Eye (tissue), 1 donor: ENCODE measurements at places on chromosomes 5 and 9.

DNA sequence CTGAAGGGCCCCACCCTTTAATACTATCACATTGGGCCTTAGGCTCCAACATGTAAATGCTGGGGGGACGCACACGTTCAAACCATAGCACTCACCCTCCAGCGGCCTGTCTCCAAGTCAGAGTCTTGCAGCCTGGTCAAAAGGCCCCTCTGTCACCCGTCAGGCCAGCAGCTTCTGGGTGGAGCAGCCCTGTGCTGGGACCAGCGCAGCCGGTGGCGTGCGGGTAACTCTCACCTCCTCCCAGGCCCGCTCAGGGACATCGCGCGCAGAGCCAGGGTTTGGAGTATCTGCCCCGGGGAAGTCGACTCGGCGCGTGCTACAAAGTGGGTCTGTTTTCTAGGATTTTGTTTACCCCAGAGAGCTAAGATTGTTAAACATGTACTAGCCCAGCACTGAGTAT lies 93.0 kb upstream of the COL5A1 start:
- no peak for DNase-seq

- no peak for DNase-seq
These were observed 246.6 kb upstream of the CCNG1 start for GRCh38 chr5:163190784-163191183.

GRCh38 chr9:36214571-36214970 lies 23.9 kb downstream of the CLTA start:
- no peak for DNase-seq

GRCh38 chr5:129904102-129904666 lies at the start of gene CHSY3:
Gene CHSY3 (plus strand): TSS chr5:129904465.
- DNase-seq, result peak; percentile 93

GRCh38 chr9:124357721-124358361 lies 57.4 kb downstream of the PSMB7 start:
- DNase-seq, result no peak

- DNase-seq, result no peak
These were observed 7.5 kb downstream of the NDFIP1 start for GRCh38 chr5:142115937-142116614.

DNA sequence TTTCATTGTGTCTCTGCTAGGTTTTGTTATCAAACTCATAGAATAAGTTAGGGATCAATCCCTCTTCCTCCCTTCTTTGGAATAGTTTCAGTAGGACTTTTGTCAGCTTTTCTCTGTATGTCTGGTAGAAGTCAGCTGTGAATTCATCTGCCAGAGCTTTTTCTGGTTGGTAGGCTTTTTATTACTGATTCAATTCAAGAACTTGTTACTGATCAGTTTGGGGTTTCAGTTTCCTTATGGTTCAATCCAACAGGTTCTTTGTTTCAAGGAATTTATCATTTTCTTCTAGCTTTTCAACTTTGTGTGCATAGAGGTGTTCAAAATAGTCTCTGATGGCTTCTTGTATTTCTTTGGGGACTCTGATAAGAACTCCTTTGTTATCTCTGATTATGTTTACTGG lies 221.7 kb downstream of the FGF10 start:
- DNase-seq, result no peak

DNA sequence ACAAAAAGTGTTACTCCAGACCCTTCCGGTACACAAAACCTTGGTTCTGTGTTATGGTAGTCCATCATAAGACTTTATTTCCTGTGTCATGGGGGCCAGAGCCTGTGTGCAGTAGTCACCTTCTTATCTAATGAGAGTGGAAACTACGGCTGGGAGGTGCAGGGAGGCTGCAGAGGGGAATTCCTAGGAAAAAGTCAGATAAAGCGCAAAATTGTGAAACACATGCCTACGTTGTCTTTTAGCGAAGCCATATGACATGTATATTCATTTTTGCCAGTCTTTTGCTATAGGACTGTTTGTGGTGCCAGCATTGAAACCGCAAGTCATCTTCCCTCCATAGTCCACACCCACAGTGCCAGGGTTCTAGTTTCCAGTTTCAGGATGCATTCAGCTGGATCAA lies 80.7 kb downstream of the PPARGC1B start:
- DNase-seq, result no peak

GRCh38 chr5:154411338-154411737 lies 34.5 kb upstream of the SAP30L start:
- no peak for DNase-seq

GRCh38 chr9:122125509-122126330 lies 32.6 kb upstream of the TTLL11 start:
- DNase-seq, result peak; percentile 51

GRCh38 chr5:172050080-172050479 lies 43.6 kb upstream of the FBXW11 start:
- no peak for DNase-seq

DNA sequence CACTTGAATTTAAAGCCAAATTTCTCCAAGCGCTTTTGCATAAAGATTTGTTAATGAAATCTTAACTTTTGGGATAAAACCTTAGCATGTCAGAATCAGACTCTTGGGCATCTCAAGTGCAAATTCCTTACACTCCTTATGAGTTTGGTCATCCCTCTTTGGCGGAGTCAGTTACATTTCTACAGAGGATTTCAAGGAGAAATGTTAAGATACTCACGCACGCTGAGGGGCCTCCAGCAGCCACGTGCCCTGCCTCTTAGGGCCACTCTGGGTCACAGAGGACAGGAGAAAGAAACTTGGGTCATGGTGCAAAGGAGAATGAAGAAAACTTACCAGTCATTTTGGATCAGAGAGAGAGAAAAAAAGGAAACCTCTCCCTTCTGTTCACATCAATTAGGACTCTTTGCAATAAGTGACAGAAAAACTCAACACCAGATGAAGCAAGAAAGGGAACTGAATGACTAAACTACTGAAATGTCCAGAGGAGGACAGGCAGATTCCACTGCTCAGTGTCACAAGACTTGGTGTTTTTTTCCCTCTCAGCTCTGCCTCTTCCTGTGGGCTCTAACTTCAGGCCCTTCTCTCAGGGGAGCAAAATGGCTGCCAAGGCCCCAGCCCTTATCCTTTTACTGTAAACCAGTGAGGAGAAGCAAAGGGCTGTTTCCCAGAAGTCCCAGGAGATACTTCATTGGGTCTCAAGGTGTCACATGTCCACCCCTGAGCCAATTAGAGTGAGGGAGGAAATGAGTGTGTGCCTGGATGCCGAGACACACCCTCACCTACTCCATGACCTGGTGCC lies 63.3 kb upstream of the NFIL3 start:
- DNase-seq, result no peak

DNA sequence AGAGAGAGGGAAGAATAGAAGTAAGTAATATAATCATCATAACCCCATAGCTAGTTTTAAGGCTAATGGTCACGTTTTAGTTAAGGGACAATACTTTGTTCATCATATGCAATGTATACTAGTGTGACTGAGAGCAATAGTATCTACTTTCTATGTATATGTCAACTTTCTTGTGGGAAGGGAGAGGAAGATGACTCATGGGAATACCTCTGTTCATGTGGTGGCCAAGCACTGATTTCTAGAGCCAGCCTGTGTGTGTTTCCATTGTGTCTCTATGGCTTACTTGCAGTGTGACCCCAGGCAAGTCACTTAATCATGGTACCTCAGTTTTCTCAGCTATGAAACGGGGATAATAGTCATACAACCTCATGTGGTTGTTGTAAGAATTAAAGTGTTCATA lies 639.6 kb downstream of the CETN3 start:
- DNase-seq, result no peak

DNA sequence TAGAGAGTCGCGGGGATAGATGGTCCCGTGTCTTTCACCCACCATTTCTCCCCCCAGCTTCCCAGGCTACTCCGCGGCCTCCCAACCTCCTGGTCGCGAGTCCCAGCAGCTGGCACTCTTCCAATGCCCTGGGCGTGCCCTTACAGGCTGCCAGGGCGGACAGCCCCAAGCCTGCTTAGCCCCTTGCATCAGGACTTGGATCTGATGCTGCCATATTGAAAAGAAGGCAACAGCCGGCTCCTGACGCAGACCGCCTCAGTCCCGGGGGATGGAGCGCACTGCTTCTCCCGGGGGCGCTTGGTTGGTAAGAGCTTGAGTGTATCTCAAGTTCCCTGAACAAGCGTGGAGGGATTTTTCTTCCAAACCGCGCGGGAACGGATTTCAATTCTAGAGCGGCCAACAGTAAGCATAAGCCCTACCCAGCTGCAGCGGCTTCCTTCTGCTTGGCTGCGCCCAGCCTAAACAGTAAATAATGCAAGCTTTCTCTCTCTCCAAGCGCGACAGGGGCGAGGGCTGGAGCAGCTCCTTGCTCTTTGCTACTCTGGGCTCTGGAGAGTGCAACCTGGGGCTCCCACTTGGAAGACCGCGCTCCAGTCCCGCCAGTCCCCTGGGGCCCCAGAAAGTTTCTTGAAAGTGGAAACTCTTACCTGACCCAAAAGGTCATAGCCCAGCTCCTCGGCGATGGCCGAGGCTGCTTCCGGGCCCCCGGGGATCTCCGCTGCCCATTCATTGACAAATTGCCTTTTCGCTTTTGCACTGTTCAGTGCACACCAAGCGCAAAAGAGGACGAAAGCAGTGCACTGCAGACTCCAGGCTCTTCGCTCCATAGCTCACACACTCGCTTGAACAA lies 607 bp downstream of the PCSK1 start:
- peak; percentile 84 for DNase-seq

DNA sequence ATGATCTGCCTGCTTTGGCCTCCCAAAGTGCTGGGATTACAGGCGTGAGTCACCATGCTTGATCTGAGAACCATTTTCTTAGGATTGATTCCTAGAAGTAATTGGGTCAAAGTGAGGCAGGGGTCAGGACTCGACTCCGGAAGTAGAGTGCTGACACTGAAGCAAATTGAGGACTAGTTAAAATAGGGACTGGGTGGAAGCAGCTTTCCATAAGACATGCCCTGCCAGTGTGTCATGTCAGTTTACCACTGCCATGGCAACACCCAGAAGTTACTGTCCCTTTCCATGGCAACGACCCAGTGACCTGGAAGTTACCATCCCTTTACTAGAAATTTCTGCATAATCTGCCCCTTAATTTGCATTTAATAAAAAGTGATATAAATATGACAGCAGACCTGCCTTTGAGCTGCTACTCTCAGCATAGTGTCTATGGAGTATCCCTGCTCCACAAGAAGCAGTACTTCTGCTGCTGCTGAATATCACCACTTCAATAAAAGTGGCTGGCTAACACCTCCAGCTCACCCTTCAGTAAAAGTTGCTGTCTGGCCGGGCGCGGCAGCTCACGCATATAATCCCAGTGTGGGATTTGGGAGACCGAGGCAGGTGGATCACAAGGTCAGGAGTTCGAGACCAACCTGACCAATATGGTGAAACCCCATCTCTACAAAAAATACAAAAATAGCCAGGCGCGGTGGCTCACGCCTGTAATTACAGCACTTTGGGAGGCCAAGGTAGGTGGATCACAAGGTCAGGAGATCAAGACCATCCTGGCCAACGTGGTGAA lies 47.8 kb upstream of the JADE2 start:
- DNase-seq, result no peak

DNA sequence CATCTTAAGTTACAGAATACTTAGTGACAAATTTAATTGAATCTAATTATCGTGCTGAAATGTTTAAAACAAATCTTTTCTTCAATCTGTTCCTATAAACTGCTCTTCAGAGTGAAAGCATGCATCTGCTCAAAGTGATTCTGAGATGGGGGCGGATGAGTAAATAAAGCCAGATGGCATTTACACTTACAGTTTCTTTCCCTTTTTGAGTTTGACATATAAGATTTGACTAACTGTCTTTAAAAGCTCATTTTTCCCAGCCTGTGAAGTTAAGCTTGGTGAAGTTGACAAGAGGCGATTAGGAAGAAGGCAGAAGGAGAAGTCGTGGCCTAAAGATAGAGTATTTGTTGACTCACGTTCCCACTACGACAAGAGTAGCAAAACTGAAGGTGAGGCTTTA lies 137.4 kb downstream of the LPAR1 start:
- no peak for DNase-seq

- no peak for DNase-seq
These were observed 20.1 kb downstream of the SMIM23 start for GRCh38 chr5:171805746-171806145.

DNA sequence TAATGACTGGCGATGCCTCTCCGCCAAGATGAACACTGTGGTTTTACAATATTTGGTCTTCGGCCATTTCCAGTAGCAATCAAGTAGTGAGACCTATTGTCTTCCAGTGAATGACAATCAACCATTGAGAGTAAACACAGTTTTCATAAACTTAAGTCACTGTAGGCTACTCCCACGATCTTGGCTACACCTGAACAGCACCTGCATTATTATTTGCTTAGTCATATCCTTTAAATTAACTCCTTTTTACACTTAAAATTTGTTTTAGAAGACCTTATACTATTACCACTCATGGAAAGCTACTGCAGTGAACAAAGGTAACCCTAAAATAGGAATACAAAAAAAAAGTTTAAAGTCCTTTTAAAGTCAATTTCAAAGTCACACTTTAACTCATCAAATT lies 58.2 kb downstream of the ZNF354C start:
- no peak for DNase-seq

DNA sequence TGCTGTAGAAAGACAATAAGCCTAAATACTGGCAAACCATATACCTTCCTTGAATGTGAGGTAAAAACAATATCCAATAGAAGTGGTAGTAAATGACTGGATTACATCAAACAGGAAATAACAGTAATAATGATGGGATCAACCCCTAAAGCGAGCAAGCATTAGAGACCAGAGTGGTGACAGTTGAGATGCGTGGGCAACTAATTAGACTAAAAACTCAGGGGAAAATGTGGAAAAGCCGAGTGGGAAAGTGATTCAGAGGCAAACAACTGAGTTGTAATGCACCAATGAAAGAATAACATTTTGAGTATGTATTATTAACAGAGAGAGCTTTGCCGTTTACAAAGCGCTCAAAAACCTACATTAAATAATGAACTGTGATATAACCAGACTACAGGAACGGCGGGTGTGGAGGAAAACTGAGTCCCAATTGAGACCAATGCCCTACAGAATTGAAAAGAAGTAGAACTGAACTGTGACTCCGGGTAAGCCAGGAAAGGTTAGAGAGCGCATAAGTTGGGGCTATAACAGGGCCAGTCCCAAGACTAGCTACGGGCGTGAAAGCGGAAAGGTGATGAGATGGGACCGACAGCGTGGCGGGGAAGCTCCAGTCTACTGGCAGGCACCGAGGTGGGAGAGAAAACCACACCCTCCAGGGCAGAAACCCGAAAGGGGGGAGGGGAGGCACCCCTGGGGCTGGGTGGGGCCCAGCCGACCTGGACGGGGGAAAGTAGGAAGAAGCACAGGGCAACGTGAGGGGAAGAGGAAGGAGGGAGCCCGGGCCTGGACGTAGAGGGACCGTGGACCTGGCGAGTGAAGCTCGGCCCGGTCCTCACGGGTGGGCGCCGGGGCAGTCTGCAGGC lies 592 bp downstream of the UBAP2 start:
- no peak for DNase-seq

DNA sequence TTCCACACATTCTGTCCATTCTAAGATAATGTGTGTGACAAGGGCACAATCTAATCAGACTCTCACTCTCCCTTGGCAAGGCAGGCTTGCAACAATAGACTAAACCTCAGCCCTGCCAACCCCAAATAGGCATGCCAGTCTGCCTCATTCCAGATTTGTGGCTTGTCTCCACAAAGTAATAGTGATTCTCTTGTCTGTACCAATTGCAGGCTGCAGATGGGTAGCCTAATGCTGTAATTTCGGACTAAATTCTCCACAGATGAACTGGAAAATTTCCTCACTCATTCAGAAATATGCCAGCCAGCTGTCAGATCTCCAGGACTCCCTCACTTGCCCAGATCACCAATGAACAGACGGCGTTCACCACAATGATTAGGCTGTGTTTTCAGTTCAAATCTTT lies 413.6 kb downstream of the ELAVL2 start:
- peak; percentile 4 for DNase-seq

GRCh38 chr5:119063579-119064379 lies 7.1 kb upstream of the DMXL1 start:
- no peak for DNase-seq

GRCh38 chr5:57324861-57325260 lies 151.0 kb downstream of the GPBP1 start:
- DNase-seq, result no peak

GRCh38 chr5:60295423-60295822 lies 401.9 kb upstream of the PDE4D start:
- no peak for DNase-seq
